ENCODE measurements at places on chromosomes 1 and 21.

- DNase-seq: no peak
Observed at GRCh38 chr1:35222322-35223083, 29.6 kb upstream of the SFPQ start.

- DNase-seq: no peak
Observed at GRCh38 chr1:182664296-182664695, 20.1 kb downstream of the RGS8 start.

DNA sequence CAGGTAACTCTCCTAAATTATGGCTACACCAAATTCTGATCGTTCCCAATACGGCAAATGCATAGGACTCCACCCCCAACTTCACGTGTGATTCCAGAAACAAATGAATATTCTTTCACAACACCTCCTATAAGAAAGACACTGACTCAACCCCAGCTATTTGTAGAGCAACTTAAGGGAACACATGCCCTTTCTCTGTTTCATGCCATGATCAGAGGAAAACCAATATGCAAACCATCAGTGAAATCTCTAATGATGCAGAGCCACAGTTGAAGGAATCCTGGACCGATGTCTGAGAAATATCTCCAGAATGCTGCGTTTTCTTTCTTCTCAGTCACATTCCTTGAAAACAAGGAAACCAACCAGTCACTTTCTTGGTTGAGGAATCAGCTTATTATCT lies 164.2 kb upstream of the PTBP2 start:
- no peak for DNase-seq

- DNase-seq: no peak
Observed at GRCh38 chr21:22903851-22904250, 1905.6 kb downstream of the NCAM2 start.

DNA sequence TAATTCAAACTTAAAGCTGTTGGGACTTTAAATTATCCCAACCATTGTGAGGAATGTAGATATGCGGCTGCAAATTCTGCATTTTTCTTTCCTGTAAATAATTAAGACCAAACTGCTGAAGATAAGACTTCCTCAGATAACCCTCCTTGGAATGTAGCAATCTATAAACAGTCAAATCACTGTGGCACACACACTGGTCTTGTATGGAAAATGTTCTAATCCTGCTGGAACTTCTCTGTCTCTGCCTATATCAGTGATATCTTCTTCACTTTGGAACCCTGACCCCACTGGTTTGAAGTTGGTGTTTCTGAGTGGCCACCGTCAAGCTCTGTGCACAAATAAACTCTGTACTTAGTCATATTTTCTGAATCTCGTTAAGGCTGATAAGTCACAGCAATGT lies 32.9 kb downstream of the HSF2BP start:
- DNase-seq: no peak
